ENCODE measurements at places on chromosomes 4 and X.
A peak's percentile ranks its signal among the peaks of the same experiment; 100 is the strongest.

DNA sequence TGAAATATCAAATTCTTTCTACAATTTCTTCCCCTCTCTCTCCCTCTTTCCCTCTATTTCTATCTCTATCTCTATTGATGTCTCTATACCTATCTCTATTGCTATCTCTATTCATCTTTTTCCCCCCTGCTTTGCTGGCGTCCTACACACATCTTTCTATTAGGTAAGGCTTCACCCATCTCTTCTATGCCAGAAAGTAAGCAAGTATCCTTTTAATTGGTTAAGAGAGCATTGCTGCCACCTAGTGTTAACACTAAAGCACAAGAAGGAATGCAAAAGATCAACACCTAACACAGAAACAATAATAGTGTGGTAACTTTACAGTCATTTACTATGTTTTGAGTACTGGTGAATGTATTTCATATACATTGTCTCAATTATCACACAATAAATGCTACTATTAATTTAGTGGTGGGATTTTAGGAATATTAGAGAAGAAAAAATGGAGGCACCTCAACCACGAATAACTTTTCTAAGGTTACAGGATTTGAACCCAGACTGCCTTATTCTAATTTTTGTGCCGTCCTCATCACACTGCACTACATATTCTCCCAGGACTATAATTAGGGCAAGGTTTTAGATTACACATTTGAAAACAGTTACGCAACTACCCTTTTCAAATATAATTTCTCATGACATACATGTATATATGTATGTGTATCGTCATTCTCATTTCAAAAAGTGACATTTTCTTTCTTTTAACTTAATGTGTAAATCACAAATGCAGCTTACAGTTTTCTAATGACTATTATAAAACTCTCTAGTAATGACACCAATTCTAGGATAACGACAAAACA lies 3.7 kb upstream of the C4orf36 start:
- DNase-seq, result no peak

GRCh38 chrX:13511241-13511943 lies 58.0 kb upstream of the EGFL6 start:
- no peak for DNase-seq

DNA sequence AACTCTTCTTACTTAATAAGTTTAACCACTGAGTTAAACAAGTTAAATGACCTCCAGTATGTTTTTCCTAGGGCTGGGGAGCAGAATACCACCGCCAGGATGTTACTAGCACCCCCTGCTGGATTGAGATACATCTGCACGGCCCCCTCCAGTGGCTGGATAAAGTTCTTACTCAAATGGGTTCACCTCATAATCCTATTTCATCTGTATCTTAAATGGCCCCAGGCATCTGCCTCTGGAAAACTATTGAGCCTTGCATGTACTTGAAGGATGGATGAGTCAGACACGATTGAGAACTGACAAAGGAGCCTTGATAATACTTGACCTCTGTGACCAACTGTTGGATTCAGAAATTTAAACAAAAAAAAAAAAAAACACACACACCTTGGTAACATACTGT lies 61.5 kb upstream of the MMAA start:
- peak; percentile 32 for DNase-seq

DNA sequence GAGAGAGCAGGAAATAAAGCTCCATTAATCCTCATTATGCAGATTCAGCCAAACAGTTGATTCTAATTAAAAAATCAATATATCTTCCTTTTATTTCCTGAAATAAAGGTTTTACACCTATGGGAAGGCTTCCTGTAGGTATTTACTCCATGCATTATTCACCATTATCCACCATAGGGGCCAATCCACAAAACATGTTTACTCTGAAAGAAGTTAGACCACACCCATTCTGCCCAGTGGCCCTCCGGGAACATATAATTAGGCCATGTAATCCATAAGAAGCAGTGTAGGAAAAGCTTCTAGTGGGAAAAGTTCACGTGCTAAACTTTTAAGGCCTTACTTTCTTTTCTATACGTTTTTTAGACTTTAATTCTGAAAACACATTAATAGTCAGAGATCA lies 57.7 kb downstream of the SAT1 start:
- DNase-seq, result no peak

DNA sequence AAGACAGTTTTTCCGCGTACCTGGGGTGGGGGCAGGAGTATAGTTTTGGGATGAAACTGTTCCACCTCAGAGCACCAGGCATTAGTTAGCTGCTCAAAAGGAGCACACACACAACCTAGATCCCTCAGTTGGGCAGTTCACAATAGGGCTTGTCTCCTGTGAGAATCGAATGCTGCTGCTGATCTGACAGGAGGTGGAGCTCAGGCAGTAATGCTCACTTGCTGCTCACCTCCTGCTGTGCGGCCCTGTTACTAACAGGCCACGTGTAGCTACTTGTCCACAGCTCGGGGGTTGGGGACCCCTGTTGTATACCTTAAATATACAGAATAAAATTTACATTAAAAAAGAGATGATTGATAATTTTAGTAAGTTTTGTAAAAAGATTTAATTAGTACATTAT lies 191.5 kb downstream of the SLC7A11 start:
- no peak for DNase-seq

DNA sequence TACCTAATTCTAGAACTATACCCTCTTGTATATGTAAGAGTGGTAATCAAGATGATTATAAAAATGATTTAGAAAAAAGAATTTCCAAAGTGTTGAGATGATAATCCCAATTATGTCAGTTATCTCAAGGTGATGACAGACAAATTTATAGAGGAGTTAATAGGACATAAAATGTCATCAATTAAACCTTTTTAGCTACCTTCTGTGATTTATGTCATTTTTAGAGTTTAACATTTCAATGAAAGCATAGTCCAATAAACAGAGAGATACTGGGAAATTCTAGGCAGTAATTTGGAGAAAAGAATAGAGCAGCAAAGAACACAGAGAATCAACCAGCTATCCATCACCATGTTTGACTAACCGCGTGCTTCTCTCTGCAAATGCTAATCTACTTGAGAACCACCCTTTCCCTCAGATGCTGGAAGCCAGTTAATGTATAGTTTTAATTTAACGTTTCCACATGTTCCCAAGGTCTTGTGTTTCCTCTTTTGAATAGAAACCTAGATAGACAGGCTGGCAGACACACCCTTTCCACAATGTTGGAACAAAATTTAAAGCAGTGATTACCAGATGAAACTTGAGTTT lies 433.1 kb upstream of the FAM241A start:
- DNase-seq, result no peak

DNA sequence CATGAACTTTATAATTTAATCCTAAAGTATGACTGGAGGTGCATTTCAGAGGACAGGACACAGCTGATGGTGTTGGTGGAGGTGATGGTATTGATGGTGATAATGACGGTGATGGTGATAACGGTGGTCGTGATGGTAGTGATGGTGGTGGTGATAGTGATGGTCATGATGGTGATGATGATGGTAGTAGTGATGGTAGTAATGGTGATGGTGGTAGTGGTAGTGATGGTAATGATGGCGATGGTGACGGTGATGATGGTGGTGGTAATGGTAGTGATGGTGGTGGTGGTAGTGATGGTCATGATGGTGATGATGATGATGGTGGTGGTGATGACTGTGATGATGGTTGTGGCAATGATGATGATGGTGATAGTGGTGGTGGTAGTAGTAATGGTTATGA lies 40.4 kb downstream of the SLC2A9 start:
- no peak for DNase-seq

DNA sequence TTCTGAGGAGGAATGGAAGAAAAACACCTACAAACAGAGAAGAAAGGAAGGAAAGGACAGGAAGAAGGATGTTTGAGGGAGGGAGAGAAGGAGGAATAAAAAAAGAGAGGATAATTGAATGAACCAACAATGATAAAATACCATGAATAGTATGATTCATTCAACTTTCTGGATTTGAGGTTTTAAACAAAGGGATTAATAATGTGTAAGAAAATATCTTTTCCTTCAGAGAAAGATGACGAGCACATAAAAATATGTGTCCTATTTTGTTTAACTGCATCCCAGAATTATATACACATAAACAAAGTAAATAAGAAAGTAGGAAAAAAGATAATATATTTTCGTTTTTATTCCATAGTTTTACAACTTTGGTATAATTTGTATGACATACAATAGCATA lies 1380.4 kb downstream of the STIM2 start:
- no peak for DNase-seq

DNA sequence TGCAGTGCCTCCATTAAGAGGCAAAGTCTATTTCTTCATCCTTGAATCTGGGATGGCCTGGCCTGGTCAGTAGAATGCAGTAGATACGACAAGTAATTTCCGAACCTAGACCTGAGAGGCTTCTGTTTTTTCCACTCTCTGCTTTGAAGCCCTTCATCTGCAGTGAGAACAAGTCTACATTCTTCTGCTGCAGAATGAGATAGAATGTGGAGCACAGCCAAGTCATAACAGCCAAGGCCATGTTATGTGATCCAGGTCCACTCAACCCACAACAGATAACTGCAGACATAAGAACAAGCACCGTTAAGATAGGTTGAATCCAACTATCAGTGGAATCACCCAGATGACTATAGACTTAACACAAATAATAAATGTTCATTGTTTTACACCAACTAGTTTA lies 1297.7 kb downstream of the C4orf33 start:
- DNase-seq, result no peak

DNA sequence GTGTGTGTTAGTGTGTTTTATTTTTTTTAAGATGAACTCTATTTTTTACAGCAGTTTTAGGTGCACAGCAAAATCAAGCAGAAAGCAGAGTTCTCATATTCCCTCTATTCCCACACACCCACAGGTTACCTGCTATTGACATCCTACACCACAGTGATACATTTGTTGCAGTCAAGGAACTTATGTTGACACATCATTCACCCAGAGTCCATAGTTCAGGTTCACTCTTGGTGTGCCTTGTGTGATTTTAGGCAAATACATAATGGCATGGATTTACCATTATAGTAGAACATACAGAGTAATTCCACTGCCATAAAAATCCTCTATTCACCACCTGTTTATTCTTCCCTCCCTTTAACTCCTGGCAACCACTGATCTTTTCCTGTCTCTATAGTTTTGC lies 28.7 kb downstream of the DIAPH2 start:
- no peak for DNase-seq

DNA sequence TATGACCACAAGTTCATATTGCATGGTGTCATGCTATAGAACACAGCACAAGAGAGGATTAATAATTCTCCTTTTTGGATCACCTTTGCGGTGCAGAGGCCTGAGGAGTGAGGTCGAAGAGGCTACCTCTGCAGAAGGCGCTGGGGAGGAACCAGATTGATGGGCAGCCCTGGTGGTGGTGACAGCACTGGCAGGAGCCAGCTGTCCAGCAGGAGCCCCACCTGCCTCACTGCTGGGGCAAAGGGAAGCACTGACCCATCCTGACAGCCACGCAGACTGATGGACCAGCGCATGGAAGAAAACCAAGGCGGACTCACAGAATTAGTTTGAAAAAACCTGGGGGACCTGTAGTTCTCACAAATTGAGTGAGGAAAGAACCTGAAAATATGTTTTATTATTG lies 50.9 kb downstream of the COX18 start:
- no peak for DNase-seq

GRCh38 chr4:86291180-86291579 lies 68.7 kb downstream of the MAPK10 start:
- no peak for DNase-seq

DNA sequence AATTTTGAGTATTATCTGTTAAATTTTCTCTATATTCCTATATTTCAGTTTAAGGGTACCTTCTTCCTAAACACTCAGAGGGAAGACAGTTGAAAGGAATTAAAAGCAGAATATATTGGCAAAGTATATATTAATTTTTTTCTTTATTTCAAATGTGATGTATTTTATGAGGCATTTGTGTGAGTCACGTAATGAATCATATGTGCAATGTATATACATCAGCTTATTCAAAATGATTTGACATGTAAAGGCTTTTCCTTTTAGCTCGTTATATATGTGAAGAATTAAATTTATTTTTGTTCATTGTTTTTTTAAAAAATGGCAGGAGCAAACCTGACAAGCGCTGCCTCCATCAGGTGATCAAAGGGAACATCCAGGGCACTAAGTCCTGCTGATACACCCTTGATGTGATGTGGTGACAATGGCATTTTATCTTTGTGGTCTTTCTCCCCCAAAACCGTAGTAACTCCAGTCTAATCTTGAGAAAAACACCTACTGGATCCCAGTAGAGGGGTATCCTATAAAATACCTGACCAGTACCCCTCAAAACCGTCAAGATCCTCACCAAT lies 8.9 kb downstream of the WWC2 start:
- no peak for DNase-seq

DNA sequence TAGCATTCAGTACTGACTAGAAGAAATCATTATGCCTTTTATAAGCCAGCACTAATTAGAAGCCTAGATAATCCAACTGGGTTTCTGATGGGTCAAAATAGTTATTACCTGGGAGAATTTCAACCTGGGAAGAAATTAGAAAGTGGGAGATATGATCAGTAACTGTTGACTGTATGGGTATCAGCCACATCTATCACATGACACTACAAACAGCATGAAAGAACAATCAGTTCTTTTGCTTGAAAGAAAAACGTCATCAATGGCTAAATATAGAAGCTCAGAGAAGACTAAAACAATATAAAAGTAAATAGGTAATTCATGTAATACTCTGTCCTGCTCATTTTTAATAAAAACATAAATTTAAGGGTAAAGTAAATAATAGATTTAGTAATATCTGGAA lies 145.1 kb downstream of the CAMK2D start:
- DNase-seq, result no peak

GRCh38 chr4:189305500-189305899 lies 635.2 kb upstream of the FRG1 start:
- no peak for DNase-seq

DNA sequence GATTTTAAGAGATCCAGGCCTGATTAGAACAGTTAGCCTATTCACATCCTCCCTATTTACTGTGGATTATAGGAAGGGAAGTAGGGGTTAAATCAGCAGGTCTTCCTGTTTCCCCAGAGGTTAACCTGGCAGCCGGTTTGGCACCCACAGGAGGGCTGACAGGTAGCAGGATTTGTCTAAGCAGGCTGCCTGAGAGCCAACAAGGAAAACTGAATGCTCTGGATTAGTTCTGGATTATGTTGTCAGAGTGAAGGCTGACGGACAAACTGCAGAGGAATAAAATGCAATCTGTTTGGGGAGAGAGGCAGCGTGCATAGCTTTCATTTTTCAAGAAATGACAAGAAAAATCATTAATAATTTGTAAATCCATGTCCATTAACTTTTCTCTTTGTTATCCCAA lies 397.1 kb upstream of the FAM241A start:
- DNase-seq, result no peak

GRCh38 chr4:41461780-41462307 lies 76.1 kb upstream of the LIMCH1 start:
- DNase-seq, result no peak

DNA sequence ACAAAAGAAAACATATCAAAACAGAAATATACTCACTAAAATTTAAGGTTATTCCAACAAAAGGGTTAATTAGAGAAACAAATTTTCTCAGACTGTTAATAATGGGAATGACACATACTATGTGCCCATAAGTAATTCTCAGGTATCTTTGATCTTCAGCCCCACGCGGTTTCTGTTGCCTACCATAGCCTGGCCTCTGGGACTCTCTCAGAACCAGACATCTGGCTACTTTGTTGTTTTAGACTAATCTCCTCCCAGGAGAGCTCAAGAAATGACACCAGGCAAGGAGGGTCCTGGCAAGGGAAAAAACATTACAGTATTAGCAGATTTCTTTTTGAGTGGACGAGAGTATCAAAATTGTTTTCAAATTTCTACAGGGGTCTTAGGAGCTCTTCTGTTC lies 43.7 kb downstream of the SLC10A7 start:
- no peak for DNase-seq

- no peak for DNase-seq
Observed at GRCh38 chr4:1834047-1834775, 21.7 kb downstream of the LETM1 start.

Data from natural killer cell (primary cell).